ENCODE measurements at places on chromosomes 1 and 21.
A peak's percentile ranks its signal among the peaks of the same experiment; 100 is the strongest.

GRCh38 chr1:206112600-206113301 is 4.4 kb downstream of the AVPR1B start:
- DNase-seq, result no peak

DNA sequence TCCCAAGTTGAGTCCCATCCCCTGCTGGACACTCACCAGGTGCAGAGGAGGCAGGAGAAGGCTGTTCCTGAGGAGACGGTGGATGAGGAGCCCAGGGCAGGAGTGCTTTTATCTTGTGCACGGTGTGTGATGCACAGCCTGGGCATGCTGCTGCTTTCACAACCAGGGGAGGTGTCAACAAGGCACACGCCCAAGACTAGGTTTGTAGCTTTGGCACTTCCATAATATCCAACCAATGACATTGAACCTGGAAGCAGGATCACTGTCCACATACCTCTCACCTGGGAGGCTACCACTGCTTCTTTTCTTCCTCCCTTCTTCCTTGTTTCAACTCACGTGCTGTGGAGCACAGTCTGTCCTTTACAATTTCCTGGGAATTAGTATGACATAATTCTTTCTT is at the start of gene LCE3D:
Gene LCE3D (minus strand): TSS at position 84 of the 400 bp plus-strand sequence. CDS start 580 bp downstream, outside the sequence.
- no peak for DNase-seq

DNA sequence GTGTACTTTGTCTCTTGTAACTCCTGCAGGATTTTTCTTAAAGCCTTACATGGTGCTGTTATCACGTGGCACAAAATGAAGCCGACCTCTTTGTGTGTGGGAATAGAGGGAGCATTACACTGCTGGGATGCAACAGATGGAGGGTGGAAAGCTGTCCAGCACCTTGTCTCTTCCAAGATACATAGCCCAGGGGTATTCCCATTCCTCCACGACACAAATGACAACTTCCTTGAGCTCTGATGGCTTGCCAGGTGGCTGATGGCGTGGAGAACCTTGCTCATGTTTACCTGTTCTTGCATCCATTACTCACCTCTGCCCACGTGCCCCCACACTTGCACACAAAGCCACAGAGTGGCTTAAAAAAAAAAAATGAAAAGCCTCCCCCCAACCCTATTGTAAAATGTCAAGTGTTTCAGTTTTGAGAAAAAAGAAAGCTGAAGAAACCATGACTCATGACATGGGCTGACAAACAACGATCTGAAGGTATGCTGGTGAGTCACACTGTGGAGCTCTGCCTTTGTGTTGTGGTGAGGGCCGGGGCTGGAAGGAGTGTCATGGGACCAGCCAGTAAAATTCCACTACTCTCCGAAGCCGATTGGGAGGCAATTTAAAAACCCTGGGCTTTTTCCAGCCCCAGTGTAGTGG is 32.0 kb upstream of the ATP5PO start:
- DNase-seq, result peak; percentile 76

- DNase-seq, result no peak
These were observed 34.8 kb downstream of the CASZ1 start for GRCh38 chr1:10761503-10762152.

DNA sequence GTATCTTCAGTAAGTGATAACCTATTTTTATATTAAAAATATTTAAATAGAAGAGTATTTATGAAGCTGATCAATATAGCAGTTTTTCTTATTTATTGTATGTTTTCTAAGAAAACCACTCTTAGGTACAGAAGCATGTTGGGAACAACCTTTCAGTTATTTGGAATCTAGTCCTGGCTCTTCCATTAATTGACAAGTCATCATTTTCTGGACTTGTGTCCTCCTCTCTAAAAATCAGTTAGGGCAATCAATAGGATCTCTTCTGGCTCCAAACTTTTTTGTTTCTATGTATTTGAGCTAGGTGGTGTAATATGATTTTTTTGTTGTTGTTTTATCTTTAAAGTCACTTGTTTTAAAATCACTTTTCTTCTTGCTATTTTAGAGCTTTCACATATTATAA is 57.0 kb downstream of the ABCD3 start:
- no peak for DNase-seq

DNA sequence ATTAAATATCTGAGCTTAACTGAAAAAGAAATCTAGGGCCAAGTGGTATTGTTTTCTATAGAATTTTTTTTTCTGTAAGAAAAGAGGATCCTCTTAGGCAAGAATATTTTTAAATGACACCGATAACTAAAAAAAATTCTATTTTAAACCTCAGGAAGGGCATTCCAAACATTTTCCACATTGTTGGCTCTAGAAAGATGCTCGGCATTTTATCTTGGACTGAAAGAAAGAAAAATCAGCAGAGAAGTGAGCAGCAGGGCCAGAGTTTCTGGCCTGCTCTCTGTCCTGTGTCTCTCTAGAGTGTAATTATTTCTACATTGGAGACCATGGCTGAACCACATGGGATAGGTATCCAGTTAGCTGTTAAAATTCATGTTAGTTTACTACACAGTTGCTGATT is 192.5 kb upstream of the GREM2 start:
- DNase-seq, result no peak

DNA sequence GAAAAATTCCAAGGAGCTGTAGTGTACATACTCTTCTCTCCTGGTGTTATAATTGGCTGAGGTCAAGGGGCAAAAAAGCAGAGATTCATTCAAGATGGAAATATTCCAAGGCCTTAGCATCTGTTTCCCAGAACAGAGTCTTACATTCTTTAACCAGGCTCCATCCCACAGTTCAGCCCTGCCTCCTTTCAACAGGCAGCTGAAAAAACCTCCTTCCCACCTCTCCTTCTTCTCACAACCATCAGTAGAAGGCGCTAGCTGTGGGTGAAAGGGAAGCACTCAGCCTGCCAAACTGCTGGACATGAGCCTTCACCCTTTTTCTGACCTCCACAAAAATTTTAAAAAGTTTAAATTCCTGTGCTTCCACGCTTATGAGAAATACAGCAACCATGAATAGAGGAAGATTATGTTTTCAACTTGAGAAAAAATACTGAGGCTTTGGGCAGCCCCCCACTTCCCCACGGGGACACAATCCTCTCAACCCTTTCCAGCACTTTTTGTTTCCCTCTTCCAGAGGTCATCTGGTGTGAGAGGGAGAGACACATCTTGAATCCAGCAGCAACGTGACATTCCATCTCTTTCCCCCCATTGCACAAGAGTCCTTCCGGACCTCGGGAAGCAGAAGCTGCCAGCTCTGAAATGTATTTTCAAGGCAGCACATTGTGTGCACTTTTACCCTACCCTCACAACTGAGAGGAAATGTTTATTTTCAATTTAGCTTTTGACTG is 43.2 kb upstream of the FMO2 start:
- no peak for DNase-seq

DNA sequence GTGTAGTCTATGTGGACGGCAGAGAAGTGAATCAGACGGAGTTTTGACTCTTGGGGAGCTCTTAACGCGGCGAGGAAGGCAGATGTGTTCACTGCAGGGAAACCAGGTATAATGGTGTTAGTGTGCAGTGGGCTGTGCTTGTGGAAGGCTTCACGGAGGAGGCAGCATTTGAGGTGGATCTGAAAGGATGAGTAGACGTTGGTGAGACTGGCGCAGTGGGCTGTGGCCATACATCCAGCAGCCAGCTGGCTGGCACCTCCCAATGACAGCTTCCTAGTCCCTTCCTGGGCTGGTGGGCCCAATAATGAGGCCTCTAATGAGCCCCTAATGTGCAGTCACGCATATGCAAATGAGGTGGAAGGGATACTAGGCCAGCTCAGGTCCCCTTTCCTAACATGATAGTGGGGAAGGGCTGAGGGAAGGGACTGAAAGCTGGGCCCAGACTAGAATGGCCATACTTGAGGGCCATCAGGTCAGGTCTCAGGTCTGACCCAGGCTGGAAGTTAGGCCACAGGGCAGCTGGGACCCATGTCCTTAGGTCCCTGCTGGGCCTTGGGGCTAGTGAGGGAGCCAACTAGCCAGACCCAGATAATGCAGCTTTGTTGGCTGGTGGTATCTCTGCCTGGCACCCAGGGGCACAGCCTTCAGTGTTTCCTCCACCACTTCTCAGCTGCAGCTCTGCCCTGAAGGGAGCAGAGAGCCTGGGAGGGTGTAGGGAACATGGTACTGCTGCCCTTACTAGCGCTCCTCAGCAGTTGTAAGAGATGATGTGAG is 3.8 kb downstream of the MAP7D1 start:
- no peak for DNase-seq

DNA sequence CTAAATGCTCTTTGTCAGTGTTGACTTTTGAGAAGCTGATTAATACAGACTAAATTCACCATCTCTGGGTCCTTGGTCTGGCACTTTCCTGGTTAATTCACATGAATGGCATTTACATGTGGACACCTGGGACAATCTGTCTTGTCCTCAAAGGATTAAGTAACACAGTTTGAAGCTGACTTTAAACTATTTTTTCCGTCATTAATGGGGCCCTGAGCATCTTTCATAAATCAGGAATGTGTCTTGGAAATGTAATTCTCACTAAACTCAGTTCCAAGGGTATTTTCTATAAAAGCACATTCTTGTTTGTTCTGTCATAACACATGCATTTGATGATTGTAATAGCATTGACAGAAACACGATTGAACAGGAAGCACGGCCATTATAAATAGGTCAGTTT is 26.7 kb upstream of the NBL1 start:
- no peak for DNase-seq

- no peak for DNase-seq
These were observed 262.5 kb downstream of the GRIK1 start for GRCh38 chr21:29677326-29677725.

GRCh38 chr1:45617618-45618017 is 6.2 kb downstream of the CCDC17 start:
- no peak for DNase-seq

GRCh38 chr21:45280969-45281368 is 6.7 kb downstream of the POFUT2 start:
- no peak for DNase-seq

- DNase-seq, result no peak
These were observed 59.1 kb downstream of the RALGPS2 start for GRCh38 chr1:178784131-178784536.

- no peak for DNase-seq
These were observed 23.4 kb downstream of the SCAF4 start for GRCh38 chr21:31708541-31708940.

- DNase-seq, result no peak
These were observed 32.1 kb upstream of the HIVEP3 start for GRCh38 chr1:41950820-41951219.

DNA sequence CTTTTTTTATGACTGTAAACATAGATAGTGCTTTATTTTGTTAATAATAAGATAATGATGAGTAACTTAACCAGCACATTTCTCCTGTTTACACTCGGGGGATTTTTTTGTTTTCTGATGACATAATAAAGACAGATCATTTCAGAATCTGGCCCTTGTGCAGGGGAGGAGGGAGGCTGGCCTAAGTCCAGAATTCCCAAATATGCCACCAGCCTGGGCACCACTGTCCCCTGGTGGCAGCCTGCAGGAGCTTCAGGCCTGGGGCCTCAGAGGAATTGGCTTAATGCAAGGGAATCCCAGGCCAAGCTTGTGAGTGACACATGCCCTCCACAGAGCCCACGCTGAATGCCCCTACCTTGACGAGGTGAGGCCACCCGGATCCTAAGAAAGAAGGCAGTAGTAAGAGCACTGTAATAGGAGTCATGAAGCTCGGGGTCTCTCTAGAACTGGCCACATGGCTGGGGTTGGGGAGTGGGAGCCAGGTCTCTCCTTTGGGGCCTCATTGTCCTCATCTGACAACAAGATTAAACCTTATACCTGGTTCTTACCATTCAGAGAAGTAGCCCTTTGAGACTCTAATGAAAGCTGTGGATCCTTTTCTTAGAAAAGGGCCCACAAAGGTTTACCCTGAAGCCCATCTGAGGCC is 24.1 kb downstream of the ETNK2 start:
- no peak for DNase-seq

GRCh38 chr1:22755641-22756040 is 45.0 kb downstream of the EPHB2 start:
- DNase-seq, result no peak

DNA sequence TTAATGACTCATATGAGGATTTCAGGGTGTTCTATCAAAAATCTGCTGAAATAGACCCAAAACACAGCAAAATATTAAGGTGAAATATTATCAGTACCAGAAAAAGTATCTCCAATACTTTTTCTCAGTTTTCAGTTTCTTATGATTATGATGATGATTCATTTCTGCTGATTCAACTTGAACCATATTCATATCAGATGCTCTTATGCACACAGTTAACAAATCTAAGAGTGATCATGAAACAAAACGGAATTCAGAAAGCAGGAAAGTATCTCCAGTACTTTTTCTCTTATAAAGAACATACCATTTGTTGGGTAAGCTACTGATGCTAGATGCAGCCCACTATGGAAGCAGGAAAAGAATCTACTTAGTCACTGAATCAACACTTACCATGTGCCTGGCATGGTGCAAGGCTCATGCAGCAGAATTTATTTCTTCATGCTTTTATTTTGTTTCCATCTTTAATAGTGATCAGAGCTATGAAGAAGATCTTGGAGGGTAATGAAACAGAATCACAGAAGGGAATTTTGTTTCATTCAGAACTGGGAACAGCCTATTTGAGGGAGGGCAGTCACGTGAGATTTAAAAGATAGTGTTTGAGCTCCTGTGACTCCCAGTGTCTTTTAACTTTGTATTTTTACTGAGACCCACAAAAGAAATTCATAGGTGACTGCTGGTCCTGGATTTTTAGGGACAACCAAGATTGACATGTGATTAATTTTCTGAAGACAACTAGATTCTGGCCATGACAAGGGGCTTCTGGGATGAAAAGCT is 480.6 kb downstream of the SETD4 start:
- no peak for DNase-seq

- no peak for DNase-seq
These were observed 95.0 kb downstream of the ASTN1 start for GRCh38 chr1:177069490-177069889.

DNA sequence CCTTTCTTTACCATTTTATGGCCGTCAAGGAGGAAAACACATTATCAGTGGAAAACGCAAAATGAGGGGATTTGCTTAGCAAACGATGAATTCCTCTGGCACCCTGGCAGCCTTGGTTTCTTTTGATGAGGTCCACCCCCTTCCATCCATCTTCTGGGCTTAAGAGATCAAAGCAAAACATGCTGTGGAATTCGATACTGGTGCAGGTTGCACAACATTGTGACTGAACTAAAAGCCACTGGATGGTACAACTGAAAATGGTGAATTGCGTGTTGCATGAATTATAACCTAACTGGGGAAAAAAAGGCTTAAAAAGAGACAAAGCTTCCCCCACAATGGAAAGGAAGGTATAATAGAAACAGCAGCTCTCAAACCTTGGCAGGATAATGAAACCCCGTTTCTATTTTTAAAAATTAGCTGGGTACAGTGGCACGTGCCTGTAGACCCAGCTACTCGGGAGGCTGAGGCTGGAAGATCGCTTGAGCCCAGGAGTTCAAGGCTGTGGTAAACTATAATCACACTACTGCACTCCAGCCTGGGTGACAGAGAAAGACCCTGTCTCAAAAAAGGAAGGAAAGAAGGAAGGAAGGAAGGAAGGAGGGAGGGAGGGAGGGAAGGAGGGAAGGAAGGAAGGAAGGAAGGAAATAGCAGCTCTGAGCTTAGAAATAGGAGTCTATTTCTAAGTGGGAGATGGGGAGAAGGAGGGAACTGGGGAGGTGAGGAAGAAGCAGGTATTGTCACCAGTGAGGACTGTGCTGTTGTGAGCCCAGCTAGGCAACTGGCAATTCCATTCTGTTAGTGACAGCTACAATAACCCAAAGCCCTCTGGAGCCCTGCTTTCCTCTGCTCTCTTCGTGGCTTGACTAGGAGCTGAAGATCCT is 29.0 kb upstream of the LGALS8 start:
- DNase-seq, result no peak

GRCh38 chr1:221869779-221870178 is 127.9 kb upstream of the DUSP10 start:
- DNase-seq, result no peak

Data from activated CD4-positive, alpha-beta T cell treated with anti-CD3 and anti-CD28 coated beads for 1 hour (primary cell).